Cardiac muscle cell (in vitro differentiated cells and primary cell): ENCODE measurements at places on chromosomes 16 and 17. TPM values are rescaled to one million over a fixed set of nuclear protein-coding genes. Genes with fewer than 3 reads are reported as not detected.

- no peak overlapping the region for H3K27ac ChIP-seq
- DNase-seq = no peak
- no peaks in the 10 kb centered on the region for H3K4me1 ChIP-seq
- no peak overlapping the region for H3K4me3 ChIP-seq
Measured at GRCh38 chr17:28519236-28519635, 13.1 kb downstream of the FOXN1 start.

- H3K36me3 ChIP-seq = no peaks in the 10 kb centered on the region
- peaks cover 37% of the 10 kb centered on the region for H3K4me1 ChIP-seq
- H3K27me3 ChIP-seq = no peaks in the 10 kb centered on the region
- no peak for DNase-seq
- no peak overlapping the region for H3K4me3 ChIP-seq
Measured at GRCh38 chr16:81646561-81646960, 132.5 kb upstream of the PLCG2 start.

DNA sequence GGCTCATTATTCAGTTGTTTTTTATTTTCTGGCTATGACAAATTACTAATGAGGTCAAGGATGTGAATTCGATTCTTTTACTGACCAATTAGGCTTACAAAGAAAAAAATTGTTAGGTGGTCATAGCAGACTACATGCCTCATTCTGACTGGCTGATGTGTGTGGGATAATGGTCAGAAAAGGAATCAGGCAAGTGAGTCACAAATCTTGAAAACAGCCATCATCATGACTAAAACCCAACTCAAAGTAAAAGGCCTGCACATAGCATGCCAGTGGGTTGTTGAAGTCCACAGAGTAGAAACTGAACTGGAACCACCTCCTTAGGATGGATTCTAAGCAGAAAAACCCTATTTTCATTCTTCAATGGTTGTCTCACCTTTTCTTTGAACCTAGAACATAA lies 8.6 kb downstream of the RPGRIP1L start:
- H3K4me1 ChIP-seq = no peaks in the 10 kb centered on the region
- H3K27me3 ChIP-seq = no peaks in the 10 kb centered on the region

DNA sequence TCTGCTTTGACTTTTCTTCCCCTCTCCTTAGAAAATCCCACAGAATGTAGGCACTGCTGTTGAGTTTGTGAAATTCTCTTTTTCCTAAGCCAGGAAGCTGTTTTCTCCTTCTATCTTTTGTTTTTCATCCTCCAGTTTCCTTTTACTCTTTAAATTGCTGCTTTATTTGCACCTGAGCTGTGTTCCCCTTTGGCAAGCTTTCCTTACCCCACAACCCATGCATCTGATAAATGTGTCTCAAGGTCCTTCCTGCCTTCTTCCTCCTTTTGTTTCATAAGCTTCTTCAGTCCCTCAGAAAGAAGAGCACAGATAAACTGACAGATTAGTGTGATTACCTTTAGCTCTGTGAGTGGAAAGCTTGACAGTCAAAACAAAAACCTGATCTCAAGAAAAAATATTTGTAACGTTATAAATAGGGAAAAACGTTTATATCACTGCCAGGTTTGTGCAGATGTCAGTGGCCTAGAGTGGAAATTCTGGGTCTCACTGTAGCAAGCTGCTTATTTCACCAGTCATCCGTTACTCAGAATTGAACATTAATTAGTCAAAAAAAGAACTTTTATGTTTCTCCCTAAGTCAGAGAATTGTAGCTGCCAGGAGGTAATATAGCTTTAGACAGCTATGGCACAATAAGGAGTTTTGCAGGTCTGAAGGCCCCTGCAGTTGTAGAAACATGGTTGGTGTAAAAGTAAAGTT lies 23.6 kb downstream of the GSDMB start:
- H3K4me1 ChIP-seq = no peaks in the 10 kb centered on the region
- H3K27me3 ChIP-seq = peaks cover 23% of the 10 kb centered on the region
- DNase-seq = no peak
- no peak overlapping the region for H3K4me3 ChIP-seq
- H3K36me3 ChIP-seq = no peaks in the 10 kb centered on the region

DNA sequence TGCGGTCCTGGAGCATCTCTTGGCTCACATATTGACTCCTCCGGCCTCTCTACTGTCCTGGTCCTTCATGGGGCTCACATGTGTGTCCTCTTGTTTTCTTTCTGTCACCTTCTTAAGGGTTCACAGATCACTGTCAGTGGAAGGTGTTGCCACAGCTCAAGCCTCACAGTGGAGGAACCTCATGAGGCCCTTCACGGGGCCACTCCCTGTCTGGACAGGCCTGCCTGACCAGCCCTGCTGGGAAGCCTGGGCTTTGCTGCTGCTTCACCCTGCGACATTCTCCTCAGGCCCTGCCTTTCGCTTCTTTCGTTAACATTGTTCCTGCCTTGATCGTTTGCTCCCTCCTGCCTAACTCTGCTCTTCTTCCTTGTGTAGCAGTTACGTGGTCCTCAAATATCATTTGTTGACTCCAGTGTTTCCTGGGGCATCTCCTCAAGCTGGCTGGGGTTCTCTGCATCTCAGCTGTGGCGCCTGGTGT lies 55.9 kb downstream of the WDR45B start:
- DNase-seq = no peak
- H3K36me3 ChIP-seq = peaks cover 15% of the 10 kb centered on the region
- peak overlapping the region; percentile 75 for H3K27ac ChIP-seq
- H3K4me3 ChIP-seq = no peak overlapping the region

DNA sequence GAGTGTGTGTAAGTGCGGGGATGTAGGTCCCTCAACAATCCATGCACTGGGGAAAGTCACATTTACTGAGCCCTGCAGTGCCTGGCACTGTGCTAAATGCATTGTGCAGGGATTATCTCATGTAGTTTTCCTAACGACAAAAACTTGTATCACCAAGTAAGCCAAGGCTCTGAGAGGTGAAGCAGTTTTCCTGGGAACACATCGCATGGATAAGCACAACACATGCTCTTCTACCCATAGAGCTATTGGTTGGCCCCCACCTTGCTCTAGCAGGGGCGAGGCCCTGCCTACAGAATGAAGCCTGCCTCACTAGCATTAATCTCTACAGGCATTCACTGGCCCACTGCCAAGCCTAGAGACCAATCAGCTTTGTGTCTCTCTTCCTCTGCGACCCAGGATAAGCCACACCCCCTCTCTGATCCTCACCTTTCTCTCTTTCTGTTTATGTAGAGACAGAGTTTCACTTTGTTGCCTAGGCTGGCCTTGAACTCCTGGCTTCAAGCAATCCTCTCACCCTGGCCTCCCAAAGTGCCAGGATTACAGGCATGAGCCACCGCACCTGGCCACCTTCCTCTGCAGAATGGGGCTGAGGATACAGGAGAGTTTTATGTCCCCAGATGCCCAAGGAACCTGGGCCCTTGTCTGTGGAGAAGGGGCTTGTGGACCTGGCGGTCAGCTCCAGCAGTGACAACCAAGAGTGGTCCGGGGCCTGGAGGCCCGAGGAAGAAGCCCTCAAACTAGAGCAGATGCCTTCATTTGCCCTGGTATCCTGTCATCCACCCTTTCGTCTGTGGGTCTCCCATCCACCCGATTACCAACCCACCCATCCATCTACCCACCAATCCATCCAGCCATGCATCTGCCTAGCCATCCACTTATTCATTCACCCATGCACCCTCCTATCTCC lies 12.8 kb downstream of the CDH16 start:
- H3K36me3 ChIP-seq = no peaks in the 10 kb centered on the region
- H3K27me3 ChIP-seq = no peaks in the 10 kb centered on the region
- H3K4me3 ChIP-seq = no peak overlapping the region
- peaks cover 58% of the 10 kb centered on the region for H3K4me1 ChIP-seq

- H3K4me1 ChIP-seq = no peaks in the 10 kb centered on the region
- H3K27me3 ChIP-seq = no peaks in the 10 kb centered on the region
- no peak for DNase-seq
- no peaks in the 10 kb centered on the region for H3K36me3 ChIP-seq
- no peak overlapping the region for H3K4me3 ChIP-seq
Measured at GRCh38 chr17:73030995-73031394, 61.5 kb downstream of the SLC39A11 start.

DNA sequence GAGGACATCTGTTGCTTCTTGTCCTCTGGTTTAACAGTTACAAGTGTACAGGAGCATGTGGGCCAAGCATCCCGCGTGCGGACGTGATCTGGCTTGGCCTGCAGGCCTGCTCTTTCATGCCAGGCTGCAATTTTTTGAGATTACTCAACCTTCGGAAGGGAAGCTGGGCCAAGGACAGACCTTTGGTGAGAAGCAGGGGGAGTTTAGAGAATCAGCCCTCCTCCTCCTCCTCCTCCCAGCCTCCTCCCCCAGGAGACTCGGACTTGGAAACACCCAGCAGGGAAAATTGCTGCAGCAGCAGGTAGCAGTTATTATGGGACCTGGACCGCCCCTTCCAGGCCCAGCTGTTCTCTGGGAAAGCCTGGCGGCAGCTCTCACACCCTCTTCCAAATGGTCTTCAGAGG lies 5.1 kb upstream of the KLHL36 start:
- no peaks in the 10 kb centered on the region for H3K36me3 ChIP-seq
- H3K4me1 ChIP-seq = no peaks in the 10 kb centered on the region
- H3K27me3 ChIP-seq = no peaks in the 10 kb centered on the region
- no peak for DNase-seq
- H3K27ac ChIP-seq = no peak overlapping the region

DNA sequence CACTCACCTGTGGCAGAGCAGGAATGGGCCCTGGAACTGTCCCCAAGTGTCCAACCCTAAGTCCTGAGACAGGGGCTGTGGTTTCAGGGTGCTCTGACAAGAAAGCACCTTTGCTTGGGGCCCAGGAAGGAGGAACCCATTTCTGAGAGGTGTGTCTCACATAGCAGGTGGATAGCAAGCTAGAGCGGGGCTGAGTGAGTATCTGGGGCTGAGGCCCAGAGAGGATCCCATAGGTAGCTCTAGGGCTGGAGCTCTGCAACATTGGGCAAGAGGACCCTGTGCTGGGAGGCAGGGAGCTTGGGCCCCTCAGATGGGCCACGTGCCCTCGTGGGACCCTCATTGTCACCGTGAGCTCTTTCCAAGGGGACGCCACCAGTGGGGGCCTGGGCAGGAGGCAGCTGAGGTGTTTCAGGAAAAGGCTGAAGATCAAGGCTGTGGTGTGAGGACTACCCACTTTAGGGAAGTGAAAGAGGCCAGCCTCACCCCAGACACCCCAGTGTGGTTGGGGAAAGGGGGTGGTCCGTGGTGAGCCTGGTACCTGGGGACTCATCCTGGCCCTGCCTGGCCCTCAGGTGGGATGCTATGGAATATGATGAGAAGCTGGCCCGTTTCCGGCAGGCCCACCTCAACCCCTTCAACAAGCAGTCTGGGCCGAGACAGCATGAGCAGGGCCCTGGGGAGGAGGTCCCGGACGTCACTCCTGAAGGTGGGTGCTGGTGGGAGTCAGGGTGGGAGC lies 5.3 kb downstream of the DEF8 start:
- no peak for DNase-seq
- peaks cover 5% of the 10 kb centered on the region for H3K27me3 ChIP-seq
- peaks cover 4% of the 10 kb centered on the region for H3K4me1 ChIP-seq

The NSMCE1 gene
- total RNA-seq = 14.2 and 28.2 TPM in 2 replicates

DNA sequence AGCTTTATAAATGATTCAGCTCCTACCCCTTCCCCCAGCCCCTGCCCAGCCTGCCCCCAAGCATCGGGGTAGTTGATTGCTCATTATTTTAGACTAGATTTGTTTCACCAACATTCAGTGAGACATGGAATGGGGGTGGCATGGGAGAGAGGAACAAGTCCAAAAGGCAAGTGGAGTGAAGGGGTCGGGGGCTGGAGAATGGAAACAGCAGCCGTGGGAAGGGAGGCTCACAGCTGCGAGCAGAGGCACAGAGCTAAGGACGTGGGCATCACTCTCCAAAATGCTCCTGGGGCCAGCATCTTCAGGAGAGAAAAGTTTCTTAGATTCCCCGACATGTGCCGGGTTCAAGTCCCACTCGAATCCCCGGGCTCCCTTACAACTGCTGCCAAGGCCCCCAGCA lies 19.3 kb downstream of the PIPOX start:
- no peak for DNase-seq
- H3K4me1 ChIP-seq = peaks cover 22% of the 10 kb centered on the region
- no peaks in the 10 kb centered on the region for H3K36me3 ChIP-seq
- H3K27me3 ChIP-seq = no peaks in the 10 kb centered on the region
- H3K27ac ChIP-seq = no peak overlapping the region
- H3K4me3 ChIP-seq = no peak overlapping the region

GRCh38 chr17:30530346-30531025 lies 53.3 kb downstream of the GOSR1 start:
- peaks cover 8% of the 10 kb centered on the region for H3K4me1 ChIP-seq
- H3K27ac ChIP-seq = no peak overlapping the region
- no peaks in the 10 kb centered on the region for H3K36me3 ChIP-seq
- no peak overlapping the region for H3K4me3 ChIP-seq
- no peak for DNase-seq

DNA sequence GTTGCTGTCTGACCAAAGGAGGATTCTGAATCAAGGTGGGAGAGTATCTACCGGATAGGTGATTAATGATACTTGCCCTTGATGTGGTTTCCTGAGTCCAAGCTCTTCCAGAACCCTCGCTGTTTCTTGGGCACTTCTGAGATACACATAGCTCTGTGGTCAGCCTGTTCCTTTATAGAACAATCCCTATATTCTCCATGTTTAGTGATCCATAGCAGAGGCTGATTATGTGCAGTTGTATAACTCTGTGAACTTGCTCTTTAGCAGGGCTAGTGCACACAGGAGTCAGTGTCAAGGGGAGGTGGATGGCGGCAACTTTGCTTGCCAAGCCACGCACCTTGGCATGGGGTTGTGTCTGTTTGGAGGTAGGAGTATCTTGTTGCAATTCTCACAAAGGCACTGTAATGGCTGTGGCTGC lies 36.1 kb downstream of the ARL4D start:
- no peaks in the 10 kb centered on the region for H3K27me3 ChIP-seq
- no peaks in the 10 kb centered on the region for H3K36me3 ChIP-seq
- no peak overlapping the region for H3K27ac ChIP-seq
- DNase-seq = no peak
- H3K4me3 ChIP-seq = no peak overlapping the region

The MT4 gene
- not detected in 2 replicates for total RNA-seq

GRCh38 chr17:78965491-78965924 lies 14.2 kb downstream of the LGALS3BP start:
- H3K27ac ChIP-seq = no peak overlapping the region
- H3K4me1 ChIP-seq = no peaks in the 10 kb centered on the region
- H3K4me3 ChIP-seq = no peak overlapping the region
- DNase-seq = no peak

GRCh38 chr17:16818821-16819683 lies 129.0 kb downstream of the CCDC144A start:
- H3K4me3 ChIP-seq = no peak overlapping the region
- H3K36me3 ChIP-seq = no peaks in the 10 kb centered on the region
- no peaks in the 10 kb centered on the region for H3K4me1 ChIP-seq
- H3K27me3 ChIP-seq = no peaks in the 10 kb centered on the region

GRCh38 chr17:44386182-44386525 lies 3.3 kb downstream of the ITGA2B start:
- peaks cover 32% of the 10 kb centered on the region for H3K27me3 ChIP-seq
- no peak for DNase-seq
- no peaks in the 10 kb centered on the region for H3K4me1 ChIP-seq
- no peak overlapping the region for H3K27ac ChIP-seq
